ENCODE measurements at places on chromosomes 13 and 19. TPM values are rescaled to one million over a fixed set of nuclear protein-coding genes. Genes with fewer than 3 reads are reported as not detected.

PLIN4 gene
- total RNA-seq, result 50.1 TPM

PRTN3 gene
- total RNA-seq, result 1.1 TPM

F10 gene
- total RNA-seq, result 63.2 TPM

ZNF729 gene
- total RNA-seq, result 0.73 TPM

AMER2 gene
- not detected for total RNA-seq

ACP5 gene
- 92.8 TPM for total RNA-seq

RNF17 gene
- 0.29 TPM for total RNA-seq

C5AR2 gene
- 6.6 TPM for total RNA-seq

SIAH3 gene
- total RNA-seq, result not detected

CEACAM21 gene
- 0.66 TPM for total RNA-seq

B3GNT8 gene
- 3.0 TPM for total RNA-seq

RFX2 gene
- 16.2 TPM for total RNA-seq

GRCh38 chr13:107582171-107582570 is 633.2 kb downstream of the LIG4 start:
- DNase-seq, result no peak

GRCh38 chr13:76944456-76944855 is 3.9 kb upstream of the ACOD1 start:
- DNase-seq, result no peak

DNA sequence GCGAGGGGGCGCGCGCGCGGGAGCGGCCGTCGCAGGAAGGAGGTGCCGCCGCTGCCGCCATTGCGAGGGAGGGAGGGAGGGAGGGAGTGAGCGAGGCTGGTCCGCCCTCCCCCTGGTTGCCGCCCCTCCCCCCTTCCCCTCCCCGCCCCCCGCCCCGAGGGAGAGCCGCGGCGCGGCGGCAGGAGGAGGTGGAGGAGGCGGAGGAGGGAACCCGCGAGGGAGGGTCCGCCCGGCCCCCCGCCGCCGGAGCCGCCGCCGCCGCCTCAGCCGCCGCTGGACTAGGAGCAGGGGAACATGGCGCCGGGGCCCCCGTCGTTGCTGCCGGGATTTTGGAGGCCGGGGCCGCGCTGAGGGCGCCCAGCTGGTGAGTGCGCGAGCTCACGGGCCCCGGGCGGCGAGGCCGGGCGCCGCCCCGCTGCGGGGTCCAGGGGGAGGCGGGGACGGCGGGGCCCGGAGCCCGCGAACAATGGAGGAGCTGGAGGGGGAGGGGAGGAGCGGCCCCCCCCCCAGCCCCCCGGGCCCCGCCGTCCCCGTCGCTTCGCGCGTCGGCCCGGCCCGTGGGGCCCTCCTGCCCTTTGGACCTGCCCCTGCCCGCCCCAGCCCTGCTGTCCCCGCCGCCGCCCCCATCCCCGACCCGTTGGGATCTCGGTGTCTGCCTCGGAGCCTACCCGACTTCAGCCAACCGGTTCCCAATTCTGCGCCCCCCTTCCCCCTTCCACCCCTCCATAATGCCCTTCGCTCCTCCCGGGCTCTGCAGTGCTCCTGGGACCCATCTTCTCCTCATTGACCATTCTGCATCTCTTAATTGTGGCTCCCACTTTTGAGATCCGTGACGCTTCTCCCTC is at the start of gene ARHGAP35:
Gene ARHGAP35 (plus strand): TSS at position 152 of the 845 bp plus-strand sequence. CDS start 57,679 bp downstream, outside the sequence.
- DNase-seq, result no peak

DNA sequence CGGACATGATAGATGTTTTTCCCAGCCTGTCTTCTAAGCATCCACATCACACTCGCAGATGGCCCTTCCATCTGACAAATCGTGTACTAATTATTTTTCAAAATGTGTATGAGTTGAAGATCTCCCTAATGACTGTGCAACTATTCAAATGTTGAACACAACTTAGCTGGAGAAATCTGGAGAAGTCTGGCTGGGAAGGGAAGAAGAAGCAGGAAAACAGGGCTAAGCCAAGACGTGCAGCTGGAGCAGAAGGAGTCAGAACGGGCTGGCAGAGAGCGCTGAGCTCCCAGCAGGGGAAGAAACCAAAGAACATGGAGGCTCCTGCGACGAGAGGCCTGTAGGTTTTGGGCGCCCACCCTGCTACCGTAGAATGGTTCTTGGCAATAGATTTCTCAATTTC is 13.2 kb upstream of the LATS2 start:
- DNase-seq, result no peak

DNA sequence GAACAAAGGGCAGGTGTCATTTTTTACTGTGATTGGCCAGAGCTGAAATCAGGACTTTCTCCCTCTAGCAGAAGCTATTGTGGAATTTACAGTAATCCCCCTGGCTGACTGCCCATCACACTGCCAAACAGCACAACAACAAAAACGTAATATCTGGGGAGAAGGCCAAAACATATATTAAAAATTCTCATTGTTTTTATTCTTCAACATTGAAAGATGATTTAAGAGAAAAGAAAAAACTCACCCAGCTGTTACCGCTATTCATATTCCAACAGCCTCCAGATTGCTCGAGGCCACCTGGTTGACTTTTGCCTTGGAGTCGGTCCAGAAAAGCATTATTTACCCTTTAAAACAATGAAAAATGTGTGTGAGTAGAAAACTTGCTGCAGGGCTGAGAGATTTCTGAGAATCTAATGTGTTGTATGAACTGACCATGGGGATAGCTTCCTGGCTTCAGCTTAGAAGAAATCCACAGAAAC is 97.2 kb downstream of the EPSTI1 start:
- DNase-seq, result no peak

DNA sequence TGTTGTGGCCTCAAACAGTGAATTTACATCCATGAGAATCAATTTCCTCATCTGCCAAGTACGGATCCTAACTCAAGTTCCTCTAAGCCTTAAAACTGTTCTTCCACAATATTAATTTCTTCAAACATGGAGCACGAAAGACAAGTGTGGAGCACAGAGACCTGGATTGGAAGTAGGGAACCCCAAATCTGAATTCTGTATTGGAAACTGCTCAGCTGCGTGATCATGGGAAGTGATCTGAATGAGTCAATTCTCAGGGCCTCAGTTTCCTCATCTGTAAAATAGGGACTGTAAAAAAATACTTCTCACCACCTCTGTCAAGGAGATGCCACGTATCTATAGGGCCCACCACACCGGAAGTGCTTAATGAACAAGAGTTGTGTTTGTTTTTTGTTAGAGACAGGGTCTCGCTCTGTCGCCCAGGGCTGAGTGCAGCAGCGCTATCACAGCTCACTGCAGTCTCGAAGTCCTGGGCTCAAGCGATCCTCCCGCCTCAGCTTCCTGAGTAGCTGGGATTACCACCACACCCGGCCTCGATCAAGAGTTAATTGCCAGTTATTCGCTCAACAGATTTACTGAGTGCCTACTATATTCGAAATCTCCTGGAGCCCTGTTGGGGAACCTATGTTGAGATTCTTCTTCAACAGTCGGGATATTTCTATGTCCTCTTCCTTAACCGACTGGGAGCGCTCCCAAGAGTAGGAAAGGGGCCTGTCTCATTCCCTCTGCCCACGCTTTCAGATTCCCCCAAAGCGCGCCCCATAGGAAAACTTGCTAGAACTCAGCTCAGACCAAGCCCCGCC is 1.6 kb downstream of the SERTAD3 start:
- no peak for DNase-seq

GRCh38 chr13:25933520-25933919 is 118.3 kb downstream of the SHISA2 start:
- no peak for DNase-seq

DNA sequence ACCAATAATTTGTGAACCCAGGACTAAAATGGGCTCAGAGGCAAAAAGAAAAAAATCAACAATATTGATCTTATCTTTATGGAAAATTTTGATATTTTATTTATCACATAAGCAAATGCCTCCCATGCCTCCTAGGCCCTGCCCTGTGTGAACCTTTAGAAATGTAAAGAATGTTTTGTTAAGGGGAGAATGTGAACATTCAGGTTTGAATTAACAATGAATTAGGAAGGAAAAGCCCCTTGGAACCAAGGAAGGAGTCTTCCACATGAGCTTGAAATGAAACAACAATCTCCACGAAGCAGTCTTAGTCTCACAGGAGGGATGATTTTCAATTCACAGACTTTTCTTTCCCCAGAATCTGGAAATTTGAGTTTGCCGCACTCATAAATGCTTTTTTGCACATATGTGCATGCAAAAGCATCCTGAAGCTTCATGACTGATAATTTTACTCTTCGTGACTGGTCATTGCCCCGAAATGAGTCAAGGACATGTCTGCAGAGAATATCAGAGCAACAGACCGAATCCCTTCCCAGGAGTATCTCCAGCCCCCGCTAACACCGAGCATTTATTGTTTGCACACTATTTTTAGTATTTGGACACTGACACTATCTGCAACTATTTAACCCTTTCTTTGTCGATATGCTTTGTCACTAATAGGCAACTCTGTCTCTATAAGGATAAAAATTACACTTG is 135.2 kb downstream of the DCT start:
- DNase-seq, result no peak

- no peak for DNase-seq
These were observed 49.4 kb upstream of the DOCK9 start for GRCh38 chr13:99027260-99027659.

GRCh38 chr13:54004026-54004699 is 975.5 kb downstream of the OLFM4 start:
- DNase-seq, result no peak

DNA sequence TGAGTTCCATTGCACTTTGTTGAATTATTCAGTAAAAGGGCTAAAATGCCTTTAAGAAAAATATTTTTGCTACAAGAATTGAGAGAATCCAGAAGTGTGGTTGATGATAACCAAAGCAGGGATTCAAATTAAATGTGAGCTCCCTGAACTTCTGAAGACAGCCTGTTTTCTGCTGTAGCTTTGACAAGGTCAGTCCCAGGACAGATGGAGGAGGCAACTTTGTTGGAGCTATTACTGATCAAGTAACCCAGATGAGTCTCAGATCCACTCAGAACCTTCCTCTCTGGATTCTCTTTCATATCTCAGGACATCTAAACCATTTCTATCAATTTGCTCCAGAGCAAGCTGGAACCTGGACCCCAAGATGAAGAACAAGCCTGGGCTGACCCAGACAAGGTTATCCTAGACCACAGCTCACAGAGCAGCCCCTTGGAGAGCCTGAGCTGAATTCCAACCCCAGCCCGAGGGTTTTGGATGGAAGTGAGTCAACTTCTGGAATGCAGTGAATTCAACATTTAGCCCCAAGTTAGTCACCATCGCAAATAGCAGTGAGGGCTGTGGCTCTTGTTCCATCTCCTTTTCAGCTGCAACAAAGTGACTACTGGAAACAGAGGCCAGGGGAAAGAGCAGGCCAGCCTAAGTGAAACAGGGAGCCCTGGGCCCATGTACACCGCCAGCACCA is 137.8 kb upstream of the TSC22D1 start:
- peak; percentile 56 for DNase-seq

GRCh38 chr19:45499196-45500180 is 1.2 kb downstream of the PPM1N start:
- no peak for DNase-seq

DNA sequence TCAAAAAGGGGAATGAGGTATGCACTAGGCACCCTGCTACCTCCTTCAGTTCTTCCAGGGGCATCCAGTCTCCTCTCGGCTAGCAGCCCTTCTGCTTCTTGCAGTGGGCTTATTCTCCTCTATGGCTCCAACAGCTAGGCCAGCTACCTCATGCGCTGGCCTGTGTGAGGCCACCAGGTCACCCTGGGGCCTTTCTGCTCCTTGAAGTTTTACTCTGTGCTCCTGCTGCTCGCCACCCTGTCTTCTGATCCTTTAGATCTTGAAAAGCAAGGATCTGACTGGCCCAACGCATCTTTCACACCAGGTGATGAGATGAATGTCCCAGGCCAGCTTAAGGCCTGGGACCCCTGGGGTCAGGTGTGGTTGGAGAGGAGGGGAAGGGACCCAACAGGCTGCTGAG is 66.2 kb downstream of the RUBCNL start:
- DNase-seq, result no peak

DNA sequence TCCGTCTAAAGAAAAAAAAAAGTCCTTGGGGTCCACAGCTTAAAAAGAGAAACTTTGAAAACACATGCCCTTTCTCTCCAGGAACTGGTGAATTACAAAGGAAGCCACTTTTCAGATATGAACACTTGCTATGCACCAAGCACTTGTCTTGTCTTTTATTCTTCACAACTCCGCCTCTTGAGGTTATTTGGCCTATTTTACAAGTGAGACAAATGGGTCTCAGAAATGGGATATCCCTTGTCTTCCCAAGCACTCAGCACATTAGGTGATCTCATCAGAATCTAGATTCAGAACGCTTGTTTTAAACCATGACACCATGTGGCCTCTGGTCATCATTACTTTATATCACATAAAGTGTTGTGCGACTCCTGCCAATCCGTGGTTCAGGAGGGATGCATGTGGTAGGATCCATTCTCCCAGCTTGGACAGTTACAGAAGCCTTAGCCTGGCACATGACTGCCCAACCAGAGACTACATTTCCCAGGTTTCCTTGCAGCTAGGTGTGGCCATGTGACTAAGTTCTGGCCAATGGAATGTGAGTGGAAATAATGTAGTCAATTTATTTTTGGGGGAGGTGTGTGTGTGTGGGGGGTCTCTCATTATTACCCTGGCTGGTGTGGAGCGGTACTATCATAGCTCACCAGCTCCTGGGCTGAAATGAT is 13.9 kb downstream of the TSKS start:
- DNase-seq, result no peak

DNA sequence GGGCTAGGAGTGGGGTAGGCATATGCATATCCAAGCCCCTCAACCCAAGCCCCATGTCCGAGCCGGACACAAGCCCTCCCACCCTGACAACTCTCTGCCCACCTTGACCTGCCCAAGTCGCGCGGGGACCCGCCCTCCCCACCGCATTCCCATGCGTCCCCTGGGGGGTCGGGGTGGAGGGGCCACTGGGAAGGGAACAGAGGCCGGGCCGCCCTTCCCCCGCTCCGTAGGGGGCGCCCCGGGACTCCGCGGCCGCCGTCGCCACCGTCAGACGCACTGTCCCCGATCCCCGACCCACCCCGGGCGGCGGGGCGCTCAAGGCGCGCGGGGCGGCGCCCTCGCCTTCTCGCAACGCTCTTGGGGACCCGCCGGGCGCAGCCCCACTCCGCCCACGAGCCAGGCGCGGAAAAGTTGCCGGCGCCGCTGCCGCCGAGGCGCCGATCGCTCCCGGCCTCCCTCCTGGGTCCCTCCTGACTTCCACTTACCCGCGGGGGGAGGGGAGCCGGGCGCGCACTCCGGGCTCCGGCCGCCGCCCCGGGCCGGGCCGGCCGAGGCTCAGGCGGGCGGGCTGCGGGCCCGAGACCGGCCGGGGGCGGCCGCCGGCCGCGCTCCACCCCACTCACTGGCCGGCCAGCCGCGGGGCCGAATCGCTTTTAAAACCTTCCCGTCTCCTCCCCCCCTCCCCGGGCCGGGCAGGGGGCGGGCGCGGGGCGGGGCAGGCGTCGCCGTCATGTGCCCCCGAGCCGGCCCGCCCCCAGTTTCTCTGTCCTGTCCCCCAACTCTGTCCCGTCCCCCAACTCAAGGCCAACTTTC is 34.4 kb upstream of the NANOS3 start:
- peak; percentile 90 for DNase-seq

Measured in breast epithelium (tissue), 4 donors.